Upper lobe of left lung (tissue), 6 donors: ENCODE measurements at places on chromosomes 13 and 19. TPM values are rescaled to one million over a fixed set of nuclear protein-coding genes. Genes with fewer than 3 reads are reported as not detected.

- DNase-seq, result no peak
These were observed 21.9 kb downstream of the ONECUT3 start for GRCh38 chr19:1774989-1775772.

DNA sequence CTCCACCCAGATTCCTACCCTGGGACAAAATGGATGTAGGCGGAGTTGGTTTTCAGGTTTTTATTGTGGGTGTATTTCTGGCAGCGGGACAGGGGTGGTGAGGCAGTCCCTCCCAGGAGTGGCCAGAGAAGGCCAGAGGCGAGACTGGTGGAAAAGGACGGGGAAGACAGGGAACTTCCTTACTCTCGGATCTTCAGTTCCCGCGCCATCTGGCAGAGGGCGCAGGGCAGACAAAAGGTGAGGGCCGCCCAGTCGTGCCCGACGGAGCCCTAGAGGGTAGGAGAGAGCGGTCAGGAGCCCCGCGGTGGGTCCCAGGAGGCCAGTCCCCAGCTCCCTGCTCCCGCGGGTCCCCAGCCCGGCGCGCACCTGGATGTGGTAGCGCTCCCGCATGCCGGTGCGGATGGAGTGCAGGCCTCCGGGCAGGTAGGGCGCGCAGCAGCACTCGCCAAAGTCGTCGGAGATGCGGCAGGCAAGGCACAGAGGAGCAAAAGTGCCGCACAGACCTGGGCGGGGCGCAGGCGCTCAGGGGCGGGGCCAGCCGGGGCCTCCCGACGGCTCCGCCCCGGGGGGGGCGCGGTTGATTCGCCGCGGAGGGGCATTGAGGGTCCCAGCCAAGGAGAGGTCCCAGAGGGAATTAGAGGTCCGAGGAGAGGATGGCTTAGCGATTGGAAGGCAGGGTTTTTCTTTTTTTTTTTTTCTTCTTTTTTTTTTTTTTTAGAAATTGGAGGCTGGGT, 3.0 kb downstream of the CNFN start:
- peak; percentile 76 for DNase-seq

DNA sequence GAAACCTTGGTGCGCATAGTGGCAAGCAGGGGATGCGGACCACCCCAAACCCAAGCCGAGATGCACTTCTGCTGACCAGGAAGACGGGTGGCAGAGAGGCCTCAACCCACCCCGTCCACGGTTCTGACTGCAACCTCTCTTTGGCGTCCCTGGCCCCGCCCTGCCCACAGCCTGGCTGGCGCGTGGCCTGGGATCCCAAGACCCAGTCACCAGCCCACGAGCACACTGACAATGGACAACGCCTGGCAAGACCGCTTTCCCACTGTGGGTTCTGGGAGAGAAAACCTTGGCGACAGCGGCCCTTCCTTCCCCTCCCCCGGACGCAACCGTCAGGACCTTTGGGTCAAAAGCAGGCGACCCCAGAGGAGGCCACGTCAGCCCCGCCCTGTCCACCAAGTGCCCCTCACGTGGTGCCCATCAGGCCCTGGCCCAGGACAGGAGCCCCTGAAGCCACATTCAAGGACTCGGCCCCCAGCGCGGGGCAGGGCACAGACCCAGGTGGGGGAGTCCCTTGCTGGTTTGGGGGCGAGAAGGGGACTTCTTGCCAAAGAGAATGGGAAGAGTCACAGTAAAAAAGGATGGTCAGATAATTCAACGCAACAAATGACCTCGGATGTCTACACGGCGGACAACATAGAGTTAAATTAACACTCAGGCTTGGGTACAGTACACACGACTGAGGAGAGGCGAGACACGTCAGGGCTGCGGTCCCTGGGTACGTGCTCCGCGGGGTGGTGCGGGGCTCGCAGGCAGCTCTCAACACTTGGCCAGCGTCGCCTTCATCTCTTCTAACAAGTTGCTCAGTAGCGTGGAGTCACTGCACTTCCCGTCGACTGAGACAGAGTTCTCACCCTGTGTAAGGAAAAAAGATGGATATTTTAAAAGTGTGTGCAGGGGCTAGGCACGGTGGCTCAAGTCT, 5.0 kb downstream of the IZUMO4 start:
- DNase-seq, result peak; percentile 74

- no peak for DNase-seq
These were observed 63.5 kb upstream of the SERP2 start for GRCh38 chr13:44309794-44310757.

GRCh38 chr13:26855071-26855470, 94.5 kb upstream of the GPR12 start:
- DNase-seq, result no peak

DNA sequence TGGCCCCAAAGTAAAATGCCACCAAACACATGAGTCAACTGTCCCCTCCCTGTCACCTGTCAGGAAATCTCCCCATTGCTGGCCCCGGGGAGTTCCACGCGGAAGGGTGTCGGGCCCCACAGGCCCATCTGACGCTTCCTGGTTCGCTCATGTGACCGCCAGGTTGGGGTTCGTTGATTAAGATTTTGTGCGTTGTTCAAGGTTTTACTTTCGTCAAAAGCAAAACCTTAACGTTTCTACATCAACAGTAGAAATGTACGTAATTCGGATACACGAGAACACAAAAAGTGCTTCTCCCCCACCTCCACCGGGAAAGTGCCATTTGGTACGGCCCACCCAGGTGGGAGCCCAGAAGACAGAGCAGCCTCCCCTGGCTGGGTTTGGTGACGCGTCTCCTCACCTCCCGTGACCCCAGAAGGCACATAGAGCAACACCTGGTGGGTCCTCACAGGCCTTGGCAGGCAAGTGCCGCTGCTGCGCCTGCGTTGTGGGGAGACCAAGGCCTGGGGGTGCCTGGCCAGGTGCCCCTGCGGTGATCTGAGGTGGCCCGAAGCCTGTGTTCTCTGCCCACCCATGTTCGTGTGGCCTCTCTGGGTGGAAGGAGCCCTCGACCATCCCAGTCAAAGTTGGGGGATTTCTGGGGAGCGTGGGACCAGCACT, 161.6 kb downstream of the KDM4B start:
- peak; percentile 65 for DNase-seq

- no peak for DNase-seq
These were observed 176.6 kb downstream of the LMO7 start for GRCh38 chr13:75812751-75813181.

GRCh38 chr19:39017026-39017425, 15.3 kb downstream of the FBXO27 start:
- DNase-seq, result no peak

DNA sequence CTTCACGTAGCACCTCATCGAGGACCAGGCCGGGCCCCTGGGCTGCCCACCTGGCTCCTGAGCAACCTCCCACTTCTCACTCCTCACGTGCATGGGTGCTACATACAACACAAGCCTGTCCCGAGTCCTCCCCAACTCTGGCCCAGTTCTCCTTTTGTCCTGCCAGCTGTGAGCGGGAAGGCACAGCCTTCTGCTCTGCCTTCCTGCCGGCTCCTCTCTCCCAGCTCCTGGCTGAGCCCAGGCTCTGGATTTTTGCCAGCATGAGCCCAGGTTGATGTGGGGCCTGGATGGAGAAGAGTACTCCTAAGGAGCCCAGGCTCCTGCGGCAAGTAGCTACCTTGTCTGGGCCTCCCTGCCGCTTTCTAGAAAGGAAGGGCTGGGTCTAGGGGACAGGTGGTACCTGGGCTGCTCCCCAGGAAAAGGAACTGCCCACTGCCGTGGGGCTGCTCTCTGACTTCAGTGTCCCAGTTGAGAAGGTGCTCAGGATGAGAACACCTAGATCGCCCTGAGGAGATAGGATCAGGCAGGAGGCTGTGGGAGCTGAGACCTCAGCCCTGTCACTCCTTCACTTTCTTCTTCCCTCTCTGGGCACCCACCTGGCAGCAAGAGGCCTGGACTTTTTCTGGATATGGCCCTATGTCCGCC, 23.6 kb downstream of the LYL1 start:
- DNase-seq, result no peak

DNA sequence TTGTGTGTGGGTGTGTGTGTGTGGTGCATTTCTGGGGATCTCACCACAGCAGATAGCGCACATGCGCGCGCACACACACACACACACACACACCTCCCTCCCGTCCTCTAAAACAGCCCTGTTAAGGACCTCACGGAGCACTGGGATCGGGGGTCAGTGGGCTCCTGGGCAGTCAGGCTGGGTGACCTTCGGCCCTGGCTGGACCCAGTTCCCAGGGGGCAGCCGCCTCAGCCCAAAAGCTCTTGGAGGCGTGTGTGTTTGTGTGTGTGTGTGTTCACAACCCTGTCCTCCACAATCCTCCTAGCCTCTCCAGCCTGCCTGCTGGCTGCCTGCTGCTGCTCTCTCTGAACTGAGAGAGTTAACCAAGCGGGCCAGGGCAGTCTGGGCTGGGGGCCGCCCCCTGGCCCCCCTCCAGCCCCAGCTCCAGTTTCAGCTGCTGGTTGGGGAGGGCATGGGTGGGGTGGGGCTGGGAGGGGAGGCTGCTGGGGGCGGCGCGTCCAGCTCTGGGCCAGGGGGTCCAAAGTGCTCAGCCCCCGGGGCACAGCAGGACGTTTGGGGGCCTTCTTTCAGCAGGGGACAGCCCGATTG, at the start of gene FXYD1:
Gene FXYD1, plus strand, starts transcription at position 520 of the 588 bp plus-strand sequence. CDS start 1,256 bp downstream, outside the sequence.
- peak; percentile 90 for DNase-seq

DNA sequence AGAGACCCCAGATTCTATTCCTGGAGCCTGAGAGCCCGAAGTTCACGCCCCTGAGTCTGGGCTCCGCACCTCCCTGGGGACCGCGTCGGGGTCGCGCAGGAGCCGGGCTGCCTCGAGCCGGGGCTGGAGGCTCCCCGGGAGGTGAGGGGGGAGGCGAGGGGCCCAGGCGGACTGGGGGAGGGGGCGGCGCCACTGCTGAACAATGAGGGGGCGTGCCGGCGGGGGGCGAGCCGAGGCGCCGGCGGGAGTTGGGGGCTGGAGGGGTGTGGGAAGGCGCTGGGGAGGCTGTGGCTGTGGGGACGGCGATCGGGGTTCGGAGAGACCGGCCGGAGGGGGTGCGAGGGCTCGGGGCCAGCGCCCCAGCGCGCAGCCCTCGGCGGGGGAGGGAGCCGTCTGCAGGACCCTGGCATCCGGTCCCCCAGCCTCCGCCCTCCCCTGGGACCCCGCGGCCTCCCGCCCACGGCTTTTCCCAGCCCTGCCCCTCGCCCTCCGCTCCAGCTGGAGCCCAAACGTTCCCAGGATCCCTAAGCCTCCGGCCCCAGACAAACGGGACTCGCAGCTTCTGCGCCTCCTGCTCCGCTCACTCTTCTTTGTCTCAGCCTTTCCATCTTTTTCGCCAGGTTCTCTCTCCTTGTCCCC, 922 bp downstream of the PLEKHG2 start:
- DNase-seq, result peak; percentile 93

- no peak for DNase-seq
These were observed 117.7 kb downstream of the LHFPL6 start for GRCh38 chr13:39485314-39485700.

- DNase-seq, result no peak
These were observed 12.1 kb downstream of the ADGRE5 start for GRCh38 chr19:14393329-14393728.

GRCh38 chr19:48424694-48425219, 21.0 kb upstream of the GRWD1 start:
- peak; percentile 55 for DNase-seq

- no peak for DNase-seq
These were observed 11.5 kb downstream of the FLT1 start for GRCh38 chr13:28483313-28483931.

GRCh38 chr19:31231237-31231636, 118.0 kb downstream of the TSHZ3 start:
- no peak for DNase-seq

GRCh38 chr19:7928741-7929701, 3.1 kb upstream of the CTXN1 start:
- DNase-seq, result peak; percentile 85

GRCh38 chr19:49210901-49211451, 53.4 kb downstream of the TRPM4 start:
- no peak for DNase-seq

DNA sequence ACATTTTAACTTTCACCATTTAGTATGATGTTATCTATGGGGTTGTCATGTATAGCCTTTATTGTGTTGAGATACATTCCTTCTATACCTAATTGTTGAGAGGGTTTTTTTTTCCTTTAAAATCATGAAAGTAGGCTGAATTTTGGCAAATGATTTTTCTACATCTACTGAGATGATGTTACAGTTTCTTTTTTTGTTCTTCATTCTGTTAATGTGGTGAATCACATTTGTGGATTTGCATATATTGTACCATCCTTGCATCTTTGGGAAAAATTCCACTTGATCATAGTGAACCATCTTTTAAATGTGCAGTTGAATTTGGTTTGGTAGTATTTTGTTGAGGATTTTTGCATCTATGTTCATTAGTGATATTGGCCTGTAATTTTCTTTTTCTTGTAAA, 29.2 kb downstream of the CCNA1 start:
- no peak for DNase-seq

- no peak for DNase-seq
These were observed 561 bp upstream of the GJA3 start for GRCh38 chr13:20161275-20161950.

GRCh38 chr13:46565808-46566750, 13.1 kb downstream of the LRCH1 start:
- no peak for DNase-seq

DNA sequence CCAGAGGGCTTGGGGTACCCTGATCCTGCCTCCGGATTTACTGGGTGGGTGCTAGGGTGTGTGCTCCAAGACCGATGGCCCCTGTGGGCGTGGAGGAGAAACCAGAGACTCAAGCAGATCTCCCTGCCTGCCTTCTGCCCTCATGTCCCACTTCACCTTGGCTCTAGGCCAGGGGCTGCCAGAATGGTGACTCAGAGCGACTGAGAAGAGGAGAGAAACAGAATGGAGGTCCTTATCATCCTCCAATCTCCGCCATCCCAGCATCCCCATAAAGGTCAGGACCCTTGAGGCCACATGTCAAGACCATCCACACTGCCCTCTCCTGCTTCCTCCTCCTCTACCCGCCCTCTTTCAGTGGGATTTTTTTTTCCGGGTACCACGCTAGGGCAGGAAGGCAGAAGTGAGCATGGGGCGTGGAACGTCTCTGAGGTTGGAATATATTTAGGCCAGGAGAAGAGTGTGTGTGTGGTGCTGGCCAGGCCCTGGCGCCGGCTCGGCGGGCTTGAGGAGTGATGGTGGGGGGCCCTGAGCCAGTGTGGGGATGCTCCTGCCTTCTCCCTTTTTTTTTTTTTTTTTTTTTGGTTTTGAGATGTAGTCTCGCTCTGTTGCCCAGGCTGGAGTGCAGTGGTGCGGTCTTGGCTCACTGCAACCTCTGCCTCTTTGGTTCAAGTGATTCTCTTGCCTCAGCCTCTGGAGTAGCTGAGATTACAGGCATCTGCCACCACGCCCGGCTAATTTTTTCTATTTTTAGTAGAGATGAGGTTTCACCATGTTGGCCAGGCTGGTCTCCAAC, 22.3 kb downstream of the IER2 start:
- peak; percentile 90 for DNase-seq

ZNF91 gene
- total RNA-seq, result 37.2 TPM

PNMA8A gene
- total RNA-seq, result 0.61 TPM

ZSCAN4 gene
- 0.49 TPM for total RNA-seq

ZNF878 gene
- total RNA-seq, result not detected

KCNN1 gene
- total RNA-seq, result not detected

ALKBH6 gene
- total RNA-seq, result 45.4 TPM

FPR3 gene
- total RNA-seq, result 50.9 TPM

ZNF547 gene
- 3.1 TPM for total RNA-seq

PTPRS gene
- total RNA-seq, result 113 TPM

TINCR gene
- total RNA-seq, result 3.1 TPM
